ENCODE measurements at places on chromosomes 1 and 21.
A peak's percentile ranks its signal among the peaks of the same experiment; 100 is the strongest.

- DNase-seq, result peak; percentile 32
Measured at GRCh38 chr1:47432071-47433036, 5.5 kb upstream of the FOXD2 start.

DNA sequence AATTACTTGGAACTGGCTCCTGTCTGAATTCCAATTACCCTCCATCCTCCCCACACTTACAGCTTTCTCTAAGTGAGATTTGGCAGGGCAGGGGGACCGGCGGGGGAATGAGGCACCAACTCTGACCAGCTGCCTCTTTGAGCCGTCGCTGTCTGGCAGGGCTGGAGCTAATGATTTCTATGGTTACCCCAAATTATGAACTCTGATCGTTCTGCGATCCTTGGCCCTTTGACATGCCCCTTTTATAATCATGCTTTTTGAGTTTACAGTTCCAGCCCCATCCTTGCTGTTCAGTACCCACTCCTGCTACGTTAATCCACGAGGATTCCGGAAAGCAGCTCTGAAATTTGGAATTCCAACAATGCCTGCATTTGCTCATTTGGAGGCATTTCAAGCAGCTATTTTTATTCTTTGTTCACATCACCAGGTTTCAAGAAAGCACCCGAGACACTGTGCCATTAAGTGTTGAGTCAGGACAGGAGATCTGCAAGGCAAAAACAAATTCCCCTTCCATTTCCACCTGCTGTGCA lies 54.6 kb upstream of the LBR start:
- DNase-seq, result no peak

- peak; percentile 84 for DNase-seq
Measured at GRCh38 chr1:40531381-40532061, at the start of gene ZNF684. TSS of gene ZNF684 (plus strand) at chr1:40531637. CDS start at chr1:40533167, 1,530 bp downstream.

GRCh38 chr1:115839029-115839678 lies 1.8 kb downstream of the NHLH2 start:
- DNase-seq, result no peak

DNA sequence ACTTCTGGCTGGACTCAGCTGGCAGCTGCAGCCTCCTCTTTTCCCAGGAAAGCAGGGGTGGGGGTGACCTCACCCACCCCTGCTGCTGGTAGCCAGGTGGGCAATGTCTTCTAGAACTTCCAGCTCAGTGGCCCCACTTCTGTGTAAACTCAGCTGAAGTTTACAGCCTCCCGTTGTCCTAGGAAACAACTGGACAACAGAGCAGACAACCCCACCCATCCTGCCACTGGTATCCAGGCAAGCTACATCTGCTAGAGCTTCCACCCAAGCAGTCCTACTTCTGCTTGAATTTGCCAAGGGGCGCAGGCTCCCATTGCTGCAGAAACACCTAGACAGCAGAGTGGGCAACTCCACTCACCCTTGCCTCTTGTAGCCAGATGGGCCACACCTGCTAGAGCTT lies 309.6 kb upstream of the BEND5 start:
- DNase-seq, result no peak

DNA sequence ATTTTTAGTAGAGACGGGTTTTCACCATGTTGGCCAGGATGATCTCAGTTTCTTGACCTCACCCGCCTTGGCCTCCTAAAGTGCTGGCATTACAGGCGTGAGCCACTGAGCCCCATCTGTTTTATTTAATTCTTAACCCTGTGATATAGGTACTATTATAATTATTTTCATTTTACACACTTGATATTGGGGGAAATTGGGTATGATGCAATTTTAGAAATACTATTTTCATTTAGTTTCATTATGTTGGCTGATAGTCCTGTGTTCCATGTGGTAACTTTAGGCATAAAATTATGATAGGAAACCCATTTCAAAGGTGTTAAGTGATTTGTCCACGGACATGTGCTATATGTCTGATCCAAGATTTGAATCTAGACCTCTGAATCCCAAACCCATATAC lies 61.1 kb downstream of the SPEN start:
- no peak for DNase-seq

DNA sequence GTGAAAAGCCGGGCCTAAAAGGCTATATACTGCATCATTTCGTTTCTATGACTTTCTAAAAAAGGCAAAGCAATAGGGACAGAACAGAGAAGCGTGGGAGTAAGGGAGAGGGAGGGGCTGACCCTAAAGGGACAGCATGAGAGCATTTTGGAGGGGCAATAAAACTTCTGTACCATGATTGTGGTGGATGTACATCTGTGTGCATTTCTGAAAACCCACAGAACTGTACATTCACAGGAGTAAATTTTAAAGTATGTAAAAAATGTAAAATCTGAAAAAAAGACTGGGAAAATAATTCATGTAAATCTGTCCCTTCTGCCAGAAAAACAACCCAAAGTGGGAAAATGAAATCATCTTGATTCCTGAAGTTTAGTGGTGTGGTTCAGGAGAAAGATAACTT lies 235.4 kb downstream of the CENPF start:
- DNase-seq, result no peak

- no peak for DNase-seq
Measured at GRCh38 chr1:221664253-221664652, 77.6 kb downstream of the DUSP10 start.

- no peak for DNase-seq
Measured at GRCh38 chr1:43653339-43653738, 3.4 kb downstream of the KDM4A start.

- no peak for DNase-seq
Measured at GRCh38 chr1:181479137-181479745, 4.1 kb upstream of the CACNA1E start.

GRCh38 chr21:45320261-45321025 lies 32.7 kb upstream of the POFUT2 start:
- DNase-seq, result no peak

DNA sequence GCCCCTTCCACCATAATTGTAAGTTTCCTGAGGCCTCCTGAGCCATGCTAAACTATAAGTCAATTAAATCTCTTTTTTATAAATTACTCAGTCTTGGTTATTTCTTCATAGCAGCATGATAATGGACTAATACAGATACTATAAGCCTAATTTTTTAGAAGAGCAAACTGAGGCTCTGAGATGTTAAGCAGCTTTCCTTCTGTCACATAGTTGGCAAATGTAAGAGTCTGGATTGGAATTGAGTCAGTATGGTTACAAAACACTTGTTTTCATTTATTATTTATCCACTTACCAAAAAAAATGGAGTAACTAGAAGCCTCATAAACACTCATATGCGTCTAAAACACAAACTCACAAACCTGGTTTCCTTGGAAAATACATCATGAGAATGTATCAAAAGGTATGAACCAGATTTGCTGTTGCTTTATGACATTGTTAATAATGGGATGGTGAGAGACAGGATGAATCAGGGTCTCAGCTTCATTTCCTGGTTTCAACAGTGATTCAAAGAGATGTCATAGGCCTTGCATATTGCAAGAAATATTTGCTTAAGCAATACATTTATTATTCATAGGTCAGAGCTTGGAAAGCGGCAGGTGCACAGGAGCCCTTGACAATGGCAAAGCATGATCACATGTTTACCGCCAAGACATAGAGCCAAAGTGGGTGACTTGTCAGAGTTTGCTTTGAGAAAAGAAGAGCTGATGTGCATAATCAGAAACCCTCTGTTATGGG lies 221.5 kb downstream of the GRIK1 start:
- no peak for DNase-seq

DNA sequence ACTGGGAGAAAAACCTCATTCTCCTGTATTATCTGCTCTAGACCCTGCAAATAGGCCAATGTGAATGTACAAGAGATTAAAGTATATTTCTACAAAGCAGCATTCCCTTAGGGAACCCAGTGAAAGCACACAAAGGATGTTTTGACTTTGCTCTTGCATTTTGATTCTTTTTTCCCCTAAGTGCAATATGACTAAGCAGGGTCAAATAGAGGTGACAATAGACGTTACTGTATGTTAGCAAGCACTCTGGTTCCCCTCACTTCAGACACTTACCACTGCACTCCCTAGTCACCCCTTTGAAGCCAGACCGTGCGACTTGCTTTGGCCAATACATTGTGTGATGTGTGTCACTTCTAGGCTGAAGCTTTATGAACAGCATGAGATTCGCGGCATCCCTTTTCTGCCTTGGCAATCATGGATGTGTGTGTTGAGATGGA lies 209.7 kb downstream of the RHOU start:
- DNase-seq, result no peak

DNA sequence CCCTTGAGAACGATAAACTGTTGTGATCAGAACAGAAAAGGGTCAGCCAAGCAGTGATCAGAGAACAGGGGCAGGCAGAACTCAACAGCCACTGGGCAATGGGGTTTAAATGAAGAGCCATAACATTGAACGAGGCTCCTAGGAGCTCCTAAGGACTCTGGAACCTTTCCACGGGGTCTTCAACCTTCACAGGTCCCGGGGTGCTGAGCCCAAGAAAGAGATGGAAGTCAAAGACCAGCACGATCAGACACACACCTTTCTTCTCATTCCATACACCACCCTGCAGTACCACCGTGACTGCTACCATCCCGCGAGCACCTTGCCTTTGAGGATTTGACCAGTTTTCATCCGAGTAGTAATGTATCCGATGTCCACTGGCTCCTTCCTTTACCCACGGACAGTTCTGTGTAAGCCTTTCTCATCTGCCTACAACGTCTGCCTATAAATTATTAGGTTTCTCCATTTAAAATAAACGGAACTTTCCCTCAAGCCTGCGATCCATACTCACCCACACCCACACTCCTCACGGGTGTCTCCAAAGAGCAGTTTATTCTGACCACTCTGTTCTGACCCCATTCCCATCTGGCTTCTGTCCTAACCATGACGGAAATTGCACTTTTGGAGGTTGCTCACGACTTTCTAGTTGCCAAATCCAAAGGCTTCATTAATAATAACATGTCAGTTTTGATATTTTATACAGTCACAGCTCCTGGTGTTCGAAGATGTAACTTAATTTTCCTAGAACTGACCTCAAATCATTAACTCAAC lies 16.8 kb upstream of the HHAT start:
- DNase-seq, result no peak

DNA sequence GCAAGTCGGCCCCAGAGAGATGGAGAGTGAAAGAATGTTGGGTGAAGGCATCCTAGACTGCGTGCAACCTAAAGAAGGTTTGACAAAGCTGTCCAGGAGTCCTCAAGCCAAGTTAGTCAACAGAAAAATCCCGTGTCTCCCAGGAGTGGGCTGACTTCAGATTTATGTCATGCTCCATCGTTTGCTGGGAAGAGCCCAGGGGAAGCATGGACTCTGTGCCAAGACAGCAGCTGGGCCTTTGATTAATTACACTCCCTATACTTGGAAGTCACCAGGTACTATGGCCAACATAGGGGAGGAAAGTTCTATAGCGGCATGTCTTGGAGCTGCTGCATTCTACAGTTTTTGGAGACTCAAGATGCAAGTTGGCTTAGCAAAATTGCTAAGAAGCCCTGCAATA lies 247.4 kb downstream of the KAZN start:
- DNase-seq, result no peak

- DNase-seq, result peak; percentile 53
Measured at GRCh38 chr1:111197598-111198284, 2.7 kb downstream of the DENND2D start.

GRCh38 chr1:8267307-8267706 lies 50.6 kb upstream of the SLC45A1 start:
- DNase-seq, result no peak

GRCh38 chr1:112803906-112804762 lies 89.0 kb upstream of the PPM1J start:
- peak; percentile 22 for DNase-seq

- DNase-seq, result no peak
Measured at GRCh38 chr1:72635719-72636118, 353.4 kb upstream of the NEGR1 start.

GRCh38 chr1:2950926-2951305 lies 70.4 kb upstream of the ACTRT2 start:
- no peak for DNase-seq

DNA sequence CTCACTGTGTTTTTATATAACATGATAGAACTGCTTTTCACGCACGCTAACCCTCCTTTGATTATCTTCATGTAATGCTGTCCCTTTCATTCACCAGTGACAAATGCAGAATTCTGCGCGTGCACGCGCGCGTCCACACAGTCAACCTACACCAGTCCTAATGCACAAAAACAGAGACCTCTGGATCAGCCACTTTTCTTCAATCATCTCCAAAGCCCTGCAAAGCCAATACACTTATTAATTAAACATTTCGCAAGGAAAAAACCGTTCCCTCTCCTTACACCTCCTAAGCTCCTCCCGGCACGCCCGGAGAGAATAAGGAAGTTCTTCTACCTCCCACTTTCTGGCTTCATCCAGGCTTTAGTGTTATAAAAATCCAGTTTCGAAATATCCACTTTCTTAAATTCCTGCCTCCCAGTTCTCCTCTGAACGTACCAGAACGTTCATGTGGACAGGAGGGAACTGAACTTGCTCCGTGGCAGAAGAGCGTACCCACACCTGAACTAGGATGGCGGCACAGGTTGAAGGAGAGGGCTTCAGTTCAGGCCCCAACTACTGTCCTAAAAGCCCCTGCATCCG lies 4.6 kb downstream of the LMX1A start:
- no peak for DNase-seq

Measured in naive thymus-derived CD8-positive, alpha-beta T cell (primary cell).